BJ (cell line): ENCODE measurements at places on chromosomes 4 and X.
A peak's percentile ranks its signal among the peaks of the same experiment; 100 is the strongest.

GRCh38 chr4:6889101-6889735 lies 20.4 kb upstream of the TBC1D14 start:
- DNase-seq = no peak

DNA sequence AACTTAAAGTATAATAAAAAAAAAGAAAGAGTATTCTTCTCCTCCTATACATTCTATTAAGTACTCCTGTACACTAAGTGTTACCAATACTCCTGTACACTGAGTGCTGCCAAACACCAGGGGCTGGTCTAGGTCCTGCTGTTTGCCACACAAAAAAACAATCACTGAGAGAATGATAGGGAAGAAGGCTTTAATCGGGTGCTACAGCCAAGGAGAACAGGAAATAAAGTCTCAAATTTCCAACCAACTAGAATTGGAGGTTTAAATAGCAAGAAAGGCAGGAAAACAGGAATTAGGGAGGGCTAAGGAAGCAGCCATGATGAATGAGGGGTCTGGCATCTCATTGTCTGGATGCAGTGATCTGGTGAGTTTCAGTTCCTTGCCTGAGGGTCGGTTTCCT lies 239.8 kb downstream of the ZNF674 start:
- DNase-seq = no peak

GRCh38 chr4:149279776-149280175 lies 535.9 kb downstream of the IQCM start:
- DNase-seq = no peak

DNA sequence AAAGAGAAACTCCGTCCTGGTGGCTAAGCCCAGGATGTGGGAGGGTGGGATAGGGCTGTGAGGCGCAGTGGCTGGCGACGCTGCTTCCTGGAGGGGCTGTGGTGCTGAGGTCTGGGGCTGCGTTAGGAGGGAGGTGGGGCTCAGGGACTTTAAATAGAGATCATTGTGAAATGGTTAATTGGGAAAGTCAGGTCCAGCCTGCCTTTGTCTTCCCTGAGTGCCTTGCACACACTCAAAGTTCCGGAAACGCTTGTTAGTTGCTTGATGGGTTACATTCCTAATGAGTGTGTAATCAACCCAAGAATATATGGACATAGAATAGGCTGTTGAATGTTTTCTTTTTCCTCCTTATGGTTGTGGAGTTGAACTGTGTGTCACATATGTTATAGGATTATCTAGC lies 55.7 kb upstream of the CLDN34 start:
- no peak for DNase-seq

DNA sequence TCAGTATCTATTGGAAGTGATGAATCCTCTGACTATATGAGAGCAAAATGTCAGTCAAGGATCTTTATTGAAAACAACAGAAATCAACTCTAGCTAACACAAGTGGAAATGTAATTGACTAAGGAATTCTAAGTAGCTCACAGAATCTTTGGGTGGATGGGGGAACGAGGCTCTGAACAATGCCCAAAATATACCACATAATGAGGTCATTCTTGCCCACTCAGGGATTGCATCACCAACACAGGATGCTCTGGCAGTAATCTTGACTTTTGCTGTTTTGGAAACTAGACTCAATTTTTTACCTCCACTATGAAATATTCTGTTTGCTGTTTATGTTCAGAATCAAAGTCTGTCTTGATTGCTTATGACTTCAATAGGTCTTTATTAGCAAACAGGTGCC lies 127.4 kb upstream of the UNC5C start:
- no peak for DNase-seq

GRCh38 chr4:56051710-56052075 lies 102.9 kb downstream of the CEP135 start:
- DNase-seq = no peak

DNA sequence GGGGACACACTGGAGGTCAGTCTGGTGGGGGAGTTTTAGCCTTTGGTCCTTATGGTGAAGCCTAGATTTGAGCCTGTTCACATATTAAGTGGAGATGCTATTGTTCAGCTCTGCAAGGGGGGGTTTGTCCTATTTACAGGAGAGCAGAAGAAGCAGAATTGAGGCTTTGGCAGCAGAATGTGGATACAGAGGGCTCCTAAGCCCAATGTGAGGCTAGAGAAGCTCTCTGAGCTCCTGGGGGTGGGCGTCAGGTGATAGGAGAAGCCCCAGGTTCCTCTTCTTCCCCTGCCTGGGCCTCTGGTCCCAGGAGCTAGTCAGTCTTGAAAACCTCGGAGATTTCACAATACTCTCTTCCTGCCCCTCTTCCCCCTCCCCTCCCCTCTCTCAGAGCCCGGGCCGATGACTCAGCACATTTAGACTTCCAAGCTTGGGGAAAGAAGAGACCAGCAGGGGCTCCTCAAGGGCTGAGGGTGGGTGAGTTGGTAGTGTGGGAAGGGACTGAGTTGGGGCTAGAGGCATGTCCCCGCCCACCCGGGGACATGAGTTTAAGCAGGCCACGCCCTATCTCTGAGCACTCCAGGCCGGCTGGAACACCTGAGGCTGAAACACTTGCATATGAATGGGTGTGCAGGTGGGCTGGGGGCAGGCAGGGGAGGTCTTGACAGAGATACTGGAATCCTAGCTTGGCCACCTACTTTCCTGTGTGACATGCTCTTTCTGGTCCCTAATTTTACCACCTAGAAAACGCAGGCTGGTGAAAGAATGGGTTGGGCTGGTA lies 3.4 kb downstream of the TFE3 start:
- DNase-seq = peak; percentile 76

DNA sequence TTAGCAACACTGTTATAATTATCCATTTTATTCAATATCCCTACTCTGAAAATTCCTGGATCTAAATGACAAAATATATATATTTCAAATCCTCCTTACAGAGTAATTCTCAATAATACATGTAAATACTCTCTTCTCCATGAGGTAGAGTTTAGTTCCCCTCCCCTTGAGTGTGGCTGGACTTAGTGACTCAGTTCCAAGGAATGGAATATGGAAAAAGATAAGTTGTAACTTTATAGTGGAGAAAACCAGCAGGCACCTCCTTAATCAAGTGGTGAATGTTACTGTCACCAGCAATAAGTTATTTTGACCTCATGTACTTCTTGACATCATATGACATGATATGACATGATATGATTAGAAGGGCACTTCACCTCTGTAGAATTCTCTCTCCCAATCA lies 302.0 kb downstream of the RAB28 start:
- no peak for DNase-seq

- no peak for DNase-seq
These were observed 35.8 kb downstream of the SLC10A7 start for GRCh38 chr4:146485968-146486367.

GRCh38 chr4:8830611-8831200 lies 40.9 kb downstream of the HMX1 start:
- no peak for DNase-seq

- no peak for DNase-seq
These were observed 26.6 kb downstream of the NFKB1 start for GRCh38 chr4:102527695-102528283.

DNA sequence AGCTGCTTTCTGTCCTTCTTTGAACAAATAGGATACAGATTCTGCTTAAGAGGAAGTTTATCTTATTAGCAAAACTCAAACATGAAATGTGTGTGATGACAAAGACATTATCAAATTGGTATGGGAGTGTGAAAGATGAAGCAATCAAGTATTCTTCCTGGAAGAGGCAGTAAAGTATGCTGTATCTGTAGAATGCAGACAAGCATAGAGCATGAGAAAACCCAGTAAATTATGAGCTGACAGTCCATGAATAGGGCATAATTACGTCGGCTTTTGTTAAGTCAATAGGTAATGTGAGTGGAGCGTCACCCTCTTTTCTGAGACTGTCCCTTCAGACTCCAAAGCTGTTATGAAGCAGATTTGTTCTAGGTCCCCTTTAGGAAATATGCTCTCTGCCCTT lies 458.6 kb upstream of the NWD2 start:
- DNase-seq = no peak

DNA sequence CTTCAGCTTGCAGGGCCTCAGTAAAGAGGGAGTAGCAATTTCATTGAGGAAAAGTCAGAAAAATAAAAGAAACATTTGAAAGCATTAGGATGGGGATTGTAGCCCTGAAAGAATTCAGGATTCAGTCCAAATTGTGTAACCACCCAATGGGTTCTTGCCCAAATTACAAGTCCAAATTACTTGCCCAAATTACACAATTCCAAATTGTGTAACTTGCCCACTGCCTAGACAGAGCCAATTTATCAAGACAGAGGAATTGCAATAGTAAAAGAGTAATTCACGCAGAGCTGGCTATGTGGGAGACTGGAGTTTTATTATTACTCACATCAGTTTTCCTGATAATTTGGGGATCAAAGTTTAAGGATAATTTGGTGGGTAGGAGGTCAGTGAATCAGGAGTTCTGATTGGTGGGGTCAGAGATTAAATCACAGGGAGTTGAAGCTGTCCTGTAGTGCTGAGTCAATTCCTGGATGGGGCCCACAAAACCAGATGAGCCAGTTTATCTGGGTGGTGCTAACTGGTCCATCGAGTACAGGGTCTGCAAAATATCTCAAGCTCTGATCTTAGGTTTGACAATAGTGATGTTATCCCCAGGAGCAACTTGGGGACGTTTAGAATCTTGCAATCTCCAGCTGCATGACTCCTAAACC lies 18.1 kb upstream of the PAGE5 start:
- DNase-seq = no peak

- DNase-seq = no peak
These were observed 93.9 kb downstream of the CEP44 start for GRCh38 chr4:174377613-174378012.

DNA sequence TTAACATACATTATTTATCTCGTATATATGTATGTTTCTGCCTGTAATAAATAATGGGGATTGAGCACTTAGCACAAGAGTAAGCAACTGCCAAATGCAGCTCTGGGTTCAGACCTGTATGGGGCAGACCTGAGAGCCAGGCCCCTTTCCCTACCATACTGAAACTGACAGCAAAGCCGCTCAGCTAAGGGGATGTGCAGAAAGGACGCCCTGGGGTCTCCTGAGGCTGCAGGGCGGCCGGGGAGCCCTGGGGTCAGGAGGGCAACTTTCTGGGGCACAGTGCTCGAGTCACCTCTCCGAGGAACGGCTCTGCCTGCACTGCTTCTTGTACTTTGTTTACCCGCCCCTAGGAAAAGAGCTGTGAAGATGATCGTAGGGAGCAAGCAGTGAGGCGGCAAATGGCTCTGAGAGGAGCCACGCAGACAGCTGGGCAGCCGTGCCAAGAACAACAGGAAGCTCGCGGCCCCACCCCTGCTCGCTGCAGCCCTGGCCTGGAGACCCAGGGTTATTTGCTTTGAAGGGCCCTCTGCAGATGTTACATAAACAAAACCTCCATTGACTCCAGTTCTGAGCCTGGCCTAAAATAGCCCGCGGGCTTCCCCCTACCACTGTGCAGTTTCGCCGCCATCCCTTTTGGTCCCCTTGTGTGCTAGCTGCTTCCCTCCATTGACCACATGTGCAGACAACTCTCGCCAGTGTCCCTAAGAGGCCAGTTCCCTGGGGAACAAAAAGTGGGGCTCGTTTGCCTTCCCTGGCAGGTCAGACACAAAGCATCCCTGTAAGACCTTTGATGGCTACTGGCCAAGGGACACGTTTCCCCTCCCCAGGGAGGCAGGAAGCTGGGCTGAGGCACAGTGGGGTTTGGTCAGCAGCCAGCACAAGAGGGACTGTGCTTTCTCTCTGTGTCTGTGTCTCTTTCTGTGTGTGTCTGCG lies 111.3 kb upstream of the LNX1 start:
- peak; percentile 29 for DNase-seq

DNA sequence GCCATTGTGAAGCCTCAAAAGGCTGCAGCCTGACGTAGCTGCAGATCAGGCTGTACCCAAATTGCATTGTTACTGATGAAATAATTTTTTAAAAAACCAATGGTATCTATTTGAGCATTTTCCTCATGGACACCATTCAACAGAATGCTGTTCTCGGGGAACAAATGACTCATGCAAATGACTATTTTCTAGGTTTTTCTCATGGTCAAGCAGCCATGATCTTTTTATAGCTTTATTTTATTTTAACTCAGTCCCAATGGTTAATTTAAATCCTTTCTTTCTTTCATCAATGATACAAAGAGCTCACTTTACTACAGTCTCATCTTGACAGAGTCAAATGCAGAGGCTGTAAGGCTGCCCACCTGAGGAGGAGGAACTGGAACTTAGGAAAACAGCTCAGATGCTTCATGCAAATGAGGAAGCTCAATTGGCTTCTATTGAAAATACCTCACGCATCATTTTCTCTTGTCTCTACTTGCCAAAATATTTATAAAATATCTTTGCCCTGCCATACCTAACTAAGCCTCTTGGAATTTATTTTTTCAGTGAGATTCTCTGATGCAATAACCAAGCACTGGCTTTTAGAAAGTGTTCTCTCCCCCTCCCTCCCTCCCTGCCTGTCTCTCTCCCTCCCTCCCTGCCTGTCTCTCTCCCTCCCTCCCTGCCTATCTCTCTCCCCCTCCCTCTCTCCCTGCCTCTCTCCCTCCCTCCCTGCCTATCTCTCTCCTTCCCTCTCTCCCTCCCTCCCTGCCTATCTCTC lies 81.0 kb downstream of the SORBS2 start:
- no peak for DNase-seq

DNA sequence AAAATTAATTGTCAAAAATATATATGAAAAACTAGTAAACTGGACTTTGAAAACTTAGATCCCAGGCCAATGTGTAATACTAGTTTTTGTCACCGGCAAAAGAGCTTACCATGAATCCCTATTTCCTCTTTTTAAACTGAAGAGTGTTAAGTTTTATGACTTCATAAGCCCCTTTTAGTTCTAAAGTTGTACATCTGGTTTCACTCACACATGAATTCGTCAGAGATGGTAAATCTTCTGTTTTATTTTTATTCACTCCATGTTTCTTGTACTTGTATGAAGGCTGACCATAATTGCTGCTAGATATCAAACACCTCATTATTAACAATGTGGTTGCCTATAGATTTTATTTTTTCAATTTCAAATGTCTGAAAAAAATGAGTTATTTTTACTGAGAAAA lies 827.9 kb downstream of the PCDH7 start:
- DNase-seq = no peak

DNA sequence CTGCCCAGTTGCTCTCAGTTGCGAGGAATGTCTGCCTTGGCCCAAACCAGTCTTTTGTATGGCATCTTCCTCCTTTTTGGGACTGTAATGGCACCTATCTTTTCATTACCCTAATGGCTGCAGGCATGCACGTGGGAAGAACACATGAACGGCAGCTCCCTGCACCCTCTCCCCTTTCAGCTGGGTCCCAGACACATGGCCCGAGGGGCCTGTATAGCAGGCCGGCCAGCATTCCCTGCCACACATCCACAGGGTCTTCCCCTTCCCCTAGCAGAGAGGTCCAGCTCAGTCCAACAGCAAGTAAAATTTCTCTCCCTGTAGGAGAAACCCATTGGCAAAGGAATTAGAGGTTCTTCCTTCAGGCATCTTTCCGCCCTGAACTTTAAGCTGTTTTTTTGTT lies 829.1 kb upstream of the AGA start:
- no peak for DNase-seq

DNA sequence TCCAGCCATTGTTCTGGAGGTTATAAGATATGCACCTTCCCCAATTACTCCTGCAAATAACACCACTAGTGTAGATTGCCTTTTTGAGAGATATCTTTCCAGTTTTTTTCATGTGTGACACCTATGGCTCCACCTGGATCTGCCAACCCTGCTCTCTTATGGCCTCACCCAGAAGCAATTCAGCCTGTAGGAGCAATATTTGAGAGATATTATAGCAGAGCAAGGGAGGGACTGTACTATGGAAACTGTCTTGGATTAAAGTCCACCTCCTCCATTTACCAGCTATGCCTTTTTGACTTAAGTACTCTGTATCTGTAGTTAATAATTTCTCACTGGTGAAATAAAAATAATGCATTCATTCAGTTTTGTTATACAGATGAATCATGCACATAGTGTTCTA lies 803.5 kb downstream of the NLGN4X start:
- no peak for DNase-seq
